ENCODE measurements at places on chromosomes 1 and 21. TPM values are rescaled to one million over a fixed set of nuclear protein-coding genes. Genes with fewer than 3 reads are reported as not detected.
A peak's percentile ranks its signal among the peaks of the same experiment; 100 is the strongest.

- H3K4me3 ChIP-seq: no peak overlapping the region
- DNase-seq: no peak
- H3K36me3 ChIP-seq: no peaks in the 10 kb centered on the region
- peaks cover 68% of the 10 kb centered on the region for H3K4me1 ChIP-seq
- no peaks in the 10 kb centered on the region for H3K27me3 ChIP-seq
- H3K27ac ChIP-seq: no peak overlapping the region
Measured at GRCh38 chr1:27865821-27866220, 6.5 kb upstream of the THEMIS2 start.

DNA sequence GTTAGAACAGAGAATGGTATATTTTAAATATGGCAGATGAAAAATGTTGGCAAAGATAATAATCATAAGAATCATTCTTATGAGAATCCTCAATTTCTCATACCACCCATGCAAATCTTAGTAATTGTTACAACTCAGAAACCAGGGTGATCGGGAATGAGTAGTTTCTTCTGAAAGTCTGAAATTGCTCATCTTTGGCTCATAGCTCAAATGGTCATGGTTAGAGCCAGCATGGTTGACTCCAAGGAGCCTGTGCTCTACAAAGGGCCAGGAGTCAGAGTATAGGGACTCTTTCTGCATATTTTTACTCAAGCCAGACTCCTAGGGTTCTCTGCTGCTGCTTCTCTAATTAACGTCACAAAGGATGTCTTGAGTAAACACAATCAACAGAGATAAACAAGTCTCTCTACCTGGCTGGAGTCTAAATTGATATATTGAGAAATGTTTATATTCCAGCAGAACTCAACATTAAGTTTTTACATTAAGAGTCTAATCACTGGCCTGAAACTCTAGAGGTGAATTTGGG lies 1.9 kb upstream of the ETV3 start:
- peak overlapping the region; percentile 18 for H3K27ac ChIP-seq
- peaks cover 37% of the 10 kb centered on the region for H3K4me1 ChIP-seq
- no peak overlapping the region for H3K4me3 ChIP-seq
- no peaks in the 10 kb centered on the region for H3K27me3 ChIP-seq
- DNase-seq: no peak
- peaks cover 12% of the 10 kb centered on the region for H3K36me3 ChIP-seq

DNA sequence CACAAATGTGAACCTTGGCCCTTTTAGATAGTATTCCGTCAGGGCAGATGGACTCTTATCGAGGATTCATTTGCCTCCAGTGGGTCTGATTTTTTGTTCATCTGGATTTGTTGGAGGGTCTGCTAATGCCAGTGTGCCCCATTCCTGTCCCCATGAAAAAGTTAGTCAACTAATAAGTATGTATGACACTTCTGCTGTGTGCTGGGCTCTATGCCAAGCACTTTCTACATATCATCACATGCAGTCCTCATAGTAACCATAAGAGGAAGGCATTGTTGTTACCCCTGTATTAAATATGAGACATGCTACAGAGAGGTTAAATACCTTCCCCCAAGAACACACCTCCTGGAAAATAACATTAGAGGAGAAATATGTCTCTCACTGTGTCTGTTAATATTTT lies 46.6 kb upstream of the MAB21L3 start:
- no peak overlapping the region for H3K27ac ChIP-seq
- H3K4me1 ChIP-seq: no peaks in the 10 kb centered on the region
- H3K27me3 ChIP-seq: no peaks in the 10 kb centered on the region
- no peaks in the 10 kb centered on the region for H3K36me3 ChIP-seq
- H3K4me3 ChIP-seq: no peak overlapping the region
- no peak for DNase-seq

S100A16 gene
- total RNA-seq: not detected

DNA sequence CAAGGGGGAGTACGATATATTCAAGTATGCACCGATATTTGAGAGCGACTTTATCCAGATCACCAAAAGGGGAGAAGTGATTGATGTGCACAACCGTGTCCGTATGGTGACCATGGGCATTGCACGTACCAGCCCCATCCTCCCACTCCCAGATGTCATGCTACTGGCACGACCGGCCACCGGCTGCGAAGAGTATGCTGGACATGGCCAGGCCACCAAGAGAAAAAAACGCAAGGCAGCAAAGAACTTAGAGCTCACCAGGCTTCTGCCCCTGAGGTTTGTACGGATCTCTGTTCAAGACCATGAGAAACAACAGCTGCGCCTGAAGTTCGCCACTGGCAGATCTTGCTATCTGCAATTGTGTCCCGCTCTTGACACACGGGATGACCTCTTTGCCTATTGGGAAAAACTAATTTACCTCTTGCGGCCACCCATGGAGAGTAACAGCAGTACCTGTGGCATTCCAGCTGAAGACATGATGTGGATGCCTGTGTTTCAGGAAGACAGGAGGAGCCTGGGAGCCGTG lies 16.5 kb downstream of the ATF3 start:
- H3K4me3 ChIP-seq: no peak overlapping the region
- no peaks in the 10 kb centered on the region for H3K36me3 ChIP-seq
- H3K27me3 ChIP-seq: no peaks in the 10 kb centered on the region
- H3K27ac ChIP-seq: no peak overlapping the region
- peaks cover 4% of the 10 kb centered on the region for H3K4me1 ChIP-seq

DNA sequence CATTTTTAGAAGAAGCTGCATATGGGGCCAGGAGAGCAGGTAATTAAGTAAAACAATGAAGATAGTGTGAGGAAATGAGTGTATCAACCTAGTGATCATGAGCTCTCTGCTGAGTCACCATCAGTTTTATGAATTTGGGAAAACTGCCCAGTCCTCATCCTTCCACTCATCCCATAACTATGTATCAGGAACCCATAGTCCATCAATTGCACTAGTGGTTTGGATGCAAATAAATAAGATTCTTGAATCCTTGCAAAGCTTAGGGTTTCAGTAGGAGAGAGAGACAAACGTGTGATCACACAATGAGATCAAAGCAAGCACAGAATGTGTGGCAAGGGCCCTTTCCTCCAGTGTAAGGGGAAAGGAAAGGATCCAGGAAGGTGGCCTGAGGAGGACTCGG lies 145.6 kb downstream of the ZZZ3 start:
- H3K36me3 ChIP-seq: no peaks in the 10 kb centered on the region
- H3K4me3 ChIP-seq: no peak overlapping the region
- no peak for DNase-seq
- no peaks in the 10 kb centered on the region for H3K27me3 ChIP-seq
- peaks cover 13% of the 10 kb centered on the region for H3K4me1 ChIP-seq
